ENCODE measurements at places on chromosomes 4 and X.

GRCh38 chr4:8864912-8865680, 6.5 kb downstream of the HMX1 start:
- DNase-seq, result no peak

DNA sequence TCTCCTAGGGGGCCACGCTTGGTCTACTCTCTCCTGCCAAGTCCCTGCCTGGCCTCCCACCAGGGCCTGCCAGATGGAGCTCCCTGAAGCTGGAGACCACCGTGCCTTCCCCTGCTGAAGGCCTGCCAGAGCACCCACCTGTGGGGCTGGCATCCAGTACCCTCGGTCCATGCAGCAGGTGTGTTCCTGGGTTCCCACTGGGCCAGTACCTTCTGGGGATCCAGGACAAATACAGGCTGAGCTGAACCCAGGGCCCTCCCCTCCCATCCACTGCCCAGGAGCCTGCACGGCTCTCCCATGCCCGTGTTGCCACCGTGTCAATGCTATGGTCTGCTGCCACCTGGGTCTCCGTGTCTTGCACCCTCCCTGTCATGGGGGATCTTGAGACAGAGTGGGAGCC, 68.8 kb downstream of the ABLIM2 start:
- DNase-seq, result no peak

DNA sequence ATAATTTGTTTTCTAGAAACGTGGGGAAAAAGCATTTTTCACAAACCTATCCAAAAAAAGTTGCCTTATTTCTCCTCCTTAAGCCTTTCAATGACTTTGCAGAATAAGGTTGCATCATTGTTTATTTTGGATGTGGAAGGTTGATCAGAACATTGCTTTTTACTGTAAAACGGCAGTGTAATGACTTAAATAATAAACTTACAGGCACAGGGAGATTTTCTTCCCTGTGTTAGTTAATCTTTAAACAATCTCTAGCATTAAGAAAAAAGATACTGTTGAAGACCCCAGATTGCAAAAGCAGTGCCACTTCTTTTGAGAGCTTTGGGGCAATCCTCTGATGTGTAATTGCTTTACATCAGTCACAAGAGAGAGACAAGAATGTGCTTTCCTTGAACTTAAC, 153.4 kb downstream of the ARX start:
- DNase-seq, result peak; percentile 54

DNA sequence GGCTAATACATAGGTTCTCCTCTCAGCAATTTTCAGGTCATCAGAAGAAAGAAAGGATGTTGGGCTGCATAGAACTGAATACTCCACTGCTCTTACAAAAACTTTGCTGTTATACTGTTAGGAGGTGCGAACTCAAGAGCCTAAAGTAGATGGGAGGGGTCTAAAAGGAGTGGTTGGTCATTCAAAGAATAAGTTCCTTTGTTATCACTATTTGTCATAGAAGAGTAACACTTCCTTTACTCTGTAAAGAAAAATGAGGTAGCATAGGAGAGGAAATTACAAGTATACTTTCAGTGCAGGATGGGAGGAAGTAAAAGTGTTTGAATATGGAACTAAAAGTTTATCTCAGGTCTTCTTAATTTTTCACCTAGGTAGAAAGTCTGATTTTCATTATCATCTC, 61.5 kb downstream of the CCNI start:
- DNase-seq, result no peak

DNA sequence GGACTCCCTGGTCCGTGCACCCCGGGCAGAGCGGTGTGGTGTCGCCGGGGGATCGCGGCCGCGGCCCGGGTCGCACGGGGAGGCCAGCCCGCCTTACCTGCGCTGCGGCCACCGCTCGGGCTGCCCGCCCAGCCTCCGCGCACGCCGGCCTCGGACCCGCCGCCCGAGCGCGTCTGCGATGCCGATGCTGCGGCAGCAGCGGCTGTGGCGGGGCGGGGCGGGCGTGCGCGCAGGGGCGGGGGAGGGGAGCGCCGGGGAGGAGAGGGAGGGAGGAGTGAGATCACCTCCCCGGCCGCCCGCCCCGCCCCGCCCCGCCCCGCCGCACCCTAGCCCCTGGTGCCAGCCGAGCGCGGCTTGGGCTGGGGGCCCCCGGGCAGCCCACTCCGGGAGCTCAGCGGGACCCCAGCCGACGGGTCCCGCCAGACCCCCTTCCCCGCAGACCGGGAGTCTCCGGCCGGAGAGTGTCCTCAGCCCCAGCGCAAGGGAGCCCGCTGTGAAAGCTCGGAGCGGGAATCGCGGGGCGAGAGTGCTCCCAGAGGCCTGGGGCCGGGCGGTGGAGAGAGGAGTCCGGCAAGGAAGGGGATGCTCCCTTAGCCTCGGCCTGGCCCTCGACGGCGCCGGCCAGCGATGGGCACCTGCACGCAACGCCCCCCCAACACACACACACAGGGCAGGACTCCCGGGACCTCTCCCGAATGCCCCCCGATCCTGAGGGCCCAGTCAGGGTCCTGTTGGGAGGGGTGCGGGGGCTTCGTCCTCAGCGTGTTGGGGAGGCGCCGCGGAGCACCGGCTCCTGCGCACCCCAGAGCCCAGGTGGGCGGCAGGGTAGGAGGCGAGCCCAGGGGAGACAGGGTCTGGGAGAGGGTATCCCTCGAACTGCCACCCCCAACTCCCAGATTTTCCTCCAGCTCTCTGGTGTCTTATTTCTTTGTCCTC, at the start of gene L1CAM:
L1CAM (minus strand) TSS at position 206 of the 936 bp plus-strand sequence. CDS start 10,337 bp downstream, outside the sequence.
- DNase-seq, result no peak

DNA sequence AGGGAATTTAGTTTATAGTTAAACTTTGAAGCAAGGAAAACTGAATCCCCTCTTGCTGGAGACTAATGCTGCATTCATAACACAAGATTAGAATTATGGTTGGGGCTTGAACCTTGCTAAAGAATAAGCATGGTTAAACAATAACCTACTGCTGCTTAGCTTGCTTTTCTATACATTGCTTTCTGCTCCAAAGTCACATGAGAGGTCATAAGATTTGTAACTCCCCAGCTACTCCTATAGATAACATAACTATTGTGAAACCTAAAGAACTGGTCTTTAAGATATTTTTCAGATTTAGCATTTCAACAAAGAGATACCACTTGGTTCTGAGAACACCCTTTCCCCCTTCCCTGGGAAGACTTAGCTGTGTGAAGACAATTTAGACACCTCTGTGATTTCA, 17.1 kb upstream of the HADH start:
- DNase-seq, result no peak

- DNase-seq, result no peak
These were observed 144.6 kb upstream of the GPR101 start for GRCh38 chrX:137178392-137178791.

GRCh38 chr4:138199568-138200235, 42.4 kb downstream of the SLC7A11 start:
- peak; percentile 96 for DNase-seq

DNA sequence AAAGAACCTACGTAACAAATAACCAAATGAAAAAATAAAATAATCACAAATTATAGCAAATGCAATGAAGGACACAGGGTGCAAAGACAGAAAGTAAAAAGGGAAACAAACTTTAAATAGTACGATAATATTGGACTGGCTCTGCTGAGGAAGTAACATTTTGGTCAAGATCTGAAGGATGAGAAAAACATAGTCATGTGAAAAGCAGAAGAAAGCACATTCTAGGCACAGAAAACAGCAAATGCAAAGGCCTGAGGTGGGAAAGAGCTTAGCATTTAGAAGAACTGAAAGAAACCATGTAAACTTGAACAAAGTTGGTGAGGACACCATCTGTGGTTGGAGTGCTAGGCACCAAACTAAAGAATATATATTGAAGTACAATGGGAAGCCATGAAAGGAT, 111.2 kb downstream of the PPP3CA start:
- no peak for DNase-seq

DNA sequence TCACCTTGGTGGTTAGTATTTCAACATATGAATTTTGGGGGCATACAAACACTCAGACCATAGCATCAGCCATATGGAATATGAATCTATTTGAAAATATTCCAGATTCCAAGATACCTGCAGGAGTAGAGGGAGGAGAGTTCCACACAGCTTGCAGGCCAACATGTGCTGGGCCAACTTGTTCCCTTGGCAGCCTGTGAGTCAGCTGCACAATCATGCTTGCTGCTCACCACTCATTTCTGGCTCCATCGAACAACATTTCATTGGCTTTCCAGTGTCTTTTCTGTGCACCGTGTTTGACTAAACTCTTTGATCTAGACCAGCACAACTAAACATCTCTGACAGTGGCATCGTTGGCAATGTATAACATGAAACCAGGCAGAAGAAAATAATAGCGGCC, 282.5 kb upstream of the RASGEF1B start:
- DNase-seq, result peak; percentile 55

DNA sequence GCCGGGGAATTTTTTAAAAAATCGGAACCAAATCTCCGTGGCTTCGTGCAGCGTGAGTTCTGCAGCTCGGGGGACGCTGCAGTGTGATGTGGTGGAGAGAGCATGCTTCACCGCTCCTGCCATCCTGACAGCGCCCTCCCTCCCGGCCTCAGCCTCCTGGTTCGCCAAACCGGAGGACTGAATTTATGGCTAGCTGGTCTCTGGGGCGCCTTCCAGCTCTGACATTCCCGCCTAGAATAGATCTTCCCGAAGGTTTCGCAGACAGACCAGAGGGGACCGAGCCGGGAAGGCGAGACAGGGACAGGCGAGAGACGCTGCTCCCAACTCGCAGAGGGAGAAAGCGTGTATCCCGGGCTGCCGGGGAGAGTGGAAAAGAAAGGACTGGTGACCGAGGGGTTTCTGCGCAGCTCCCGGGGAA, 25.9 kb downstream of the HOPX start:
- no peak for DNase-seq

DNA sequence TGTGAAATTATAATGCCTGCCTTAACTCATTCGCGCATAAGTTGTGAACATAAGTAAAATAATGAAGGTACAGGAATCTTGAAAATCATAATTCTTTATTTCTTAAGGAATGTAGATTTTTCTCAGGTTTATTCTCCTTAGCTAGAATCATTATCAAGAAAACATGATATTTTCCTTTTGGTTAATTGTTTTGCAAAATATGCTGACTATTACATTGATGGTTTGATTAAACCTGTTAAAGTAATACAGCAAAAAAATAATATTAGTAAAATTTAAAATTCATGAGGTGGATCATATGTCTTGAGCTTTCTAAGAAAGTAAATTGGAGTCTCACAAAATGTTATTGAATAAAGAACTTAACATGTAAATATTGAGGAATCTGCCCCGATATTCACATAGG, 178.7 kb upstream of the TRAM1L1 start:
- DNase-seq, result no peak

DNA sequence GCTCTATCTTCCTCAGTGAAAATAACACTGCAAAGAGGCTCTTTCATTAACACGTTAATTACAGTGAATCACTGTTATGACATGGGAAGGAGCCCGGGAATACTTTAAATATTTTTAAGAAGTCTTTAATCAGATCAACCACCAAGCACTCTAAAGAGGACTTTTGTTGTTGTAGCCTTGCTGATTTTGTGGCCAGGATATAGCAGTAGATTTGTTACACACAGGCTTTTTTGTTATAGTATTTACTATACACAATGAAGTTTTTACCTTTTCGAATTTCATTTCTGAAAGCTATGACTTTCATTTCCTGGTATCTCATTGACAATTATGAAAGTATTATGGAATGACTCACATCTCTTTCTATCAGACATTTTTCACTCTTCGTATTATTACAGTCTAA, 20.3 kb downstream of the FGF13 start:
- DNase-seq, result no peak

- DNase-seq, result no peak
These were observed 1.7 kb upstream of the GPR143 start for GRCh38 chrX:9767375-9767774.

- DNase-seq, result no peak
These were observed 117.3 kb downstream of the KLHL8 start for GRCh38 chr4:87103086-87103485.

- no peak for DNase-seq
These were observed 529.2 kb downstream of the FAT4 start for GRCh38 chr4:125843947-125844346.

GRCh38 chrX:40054793-40055192, 43.0 kb downstream of the BCOR start:
- DNase-seq, result no peak

- no peak for DNase-seq
These were observed 6.3 kb downstream of the AMMECR1 start for GRCh38 chrX:110311437-110312230.

GRCh38 chr4:53563824-53564223, 27.5 kb downstream of the LNX1 start:
- peak; percentile 39 for DNase-seq

DNA sequence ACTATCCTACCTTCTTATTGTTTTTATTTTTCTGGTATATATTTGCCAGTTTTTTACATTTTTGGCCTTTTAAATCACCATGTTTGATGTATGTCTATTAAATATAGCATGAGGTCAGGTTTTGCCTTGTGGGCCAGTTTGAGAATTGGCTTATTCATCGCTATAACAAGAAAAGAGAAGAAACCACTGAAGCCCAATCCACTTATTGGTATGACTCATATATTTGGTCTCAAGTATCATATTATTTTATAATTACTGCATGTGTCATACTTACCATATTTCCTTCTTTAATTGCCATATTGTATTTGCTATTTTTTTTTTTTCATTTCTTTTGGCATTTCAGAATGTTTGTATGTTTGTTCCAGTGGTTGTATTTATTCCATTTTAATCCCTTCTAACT, 99.3 kb downstream of the IRF2 start:
- DNase-seq, result no peak

GRCh38 chrX:46649421-46650260, 76.1 kb downstream of the CHST7 start:
- no peak for DNase-seq

GRCh38 chrX:7953446-7953845, 26.2 kb upstream of the PNPLA4 start:
- DNase-seq, result no peak

DNA sequence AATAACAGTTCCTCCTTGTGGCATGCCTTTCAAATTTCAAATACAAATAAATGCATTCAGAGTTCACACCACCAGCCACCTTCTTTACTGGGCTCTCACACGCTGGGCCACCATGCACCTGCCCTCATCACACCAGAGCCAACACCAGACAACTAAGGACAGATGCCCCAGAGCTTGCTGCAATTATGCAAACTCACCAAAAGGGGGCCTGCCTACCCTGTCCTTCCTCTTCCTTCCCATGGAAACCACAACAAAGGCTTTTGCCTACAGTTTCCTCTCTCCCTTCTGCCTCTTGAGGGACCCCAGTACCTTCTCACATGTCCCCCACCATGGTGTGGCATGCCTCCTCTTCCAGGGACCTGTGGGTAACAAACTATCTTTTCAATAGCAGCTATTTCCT, 1333.9 kb upstream of the TENM3 start:
- peak; percentile 14 for DNase-seq

DNA sequence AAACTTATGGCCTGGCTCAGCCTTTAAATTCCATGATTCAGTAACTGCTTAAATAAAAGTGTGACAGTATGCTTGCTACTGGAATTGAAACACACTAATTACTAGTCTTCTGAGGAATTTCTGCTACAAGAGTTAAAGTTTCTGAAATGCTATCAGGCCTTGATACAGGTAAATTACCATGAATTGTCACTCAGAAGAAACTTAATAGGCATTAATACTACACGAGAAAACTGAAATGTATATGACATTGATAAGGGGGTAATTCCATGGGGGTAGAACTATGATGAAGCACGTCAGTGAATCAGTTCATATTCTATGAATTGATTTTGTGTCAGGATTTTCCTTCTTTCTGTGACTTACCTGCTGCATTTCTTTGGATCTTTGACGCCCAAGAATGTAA, 3.0 kb upstream of the NPY1R start:
- DNase-seq, result no peak

- DNase-seq, result peak; percentile 72
These were observed 7.6 kb upstream of the OPHN1 start for GRCh38 chrX:68440940-68441339.

All from renal cortical epithelial cell (primary cell).